Omental fat pad (tissue), 4 donors: ENCODE measurements at places on chromosomes 7 and 10.

GRCh38 chr7:72924386-72924732 is 536 bp upstream of the POM121 start:
- DNase-seq: no peak

DNA sequence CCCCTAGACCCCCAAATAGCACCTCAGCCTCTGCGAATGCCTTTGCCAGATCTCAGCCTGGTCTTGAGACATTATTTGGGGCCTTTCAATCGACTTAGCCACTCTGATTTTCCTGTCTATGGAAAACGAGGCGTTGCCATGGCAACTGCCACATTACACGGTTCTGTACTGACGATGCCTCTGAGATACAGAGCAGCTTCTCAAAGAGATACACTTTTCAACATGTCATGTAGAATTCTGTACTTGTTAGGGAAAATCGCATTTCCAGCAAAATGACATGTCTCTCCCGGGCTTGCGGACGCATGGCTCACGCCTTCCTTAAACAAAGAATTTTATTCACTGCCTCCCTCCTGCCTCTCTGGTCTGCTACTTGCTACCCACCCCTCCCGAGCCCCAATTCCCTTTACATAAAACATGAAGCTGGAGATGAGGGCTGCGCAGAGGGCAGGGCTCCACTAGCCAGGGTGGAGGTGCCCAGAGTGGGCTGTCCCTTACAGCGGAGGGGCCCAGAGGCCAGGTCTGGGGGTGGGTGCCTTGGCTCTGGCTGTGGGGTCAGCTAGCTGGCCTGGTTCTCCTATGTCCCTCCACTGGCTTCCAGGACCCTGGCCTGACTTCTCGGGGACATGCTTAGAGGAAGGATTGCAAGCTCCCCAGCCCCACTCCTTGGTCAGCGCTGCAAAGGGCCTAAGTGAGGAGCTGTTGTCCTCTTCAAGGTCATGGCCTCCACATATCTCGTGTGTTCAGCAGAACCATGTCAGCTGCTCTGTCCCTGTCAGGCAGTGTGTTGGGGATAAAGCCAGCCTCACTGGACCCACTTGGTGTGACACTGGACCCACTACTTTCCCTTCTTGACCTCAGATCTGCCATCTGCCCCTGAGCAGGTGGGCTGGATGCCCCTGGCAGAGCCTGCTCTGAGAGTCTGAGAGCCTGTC is 342.5 kb downstream of the RPS24 start:
- DNase-seq: no peak

DNA sequence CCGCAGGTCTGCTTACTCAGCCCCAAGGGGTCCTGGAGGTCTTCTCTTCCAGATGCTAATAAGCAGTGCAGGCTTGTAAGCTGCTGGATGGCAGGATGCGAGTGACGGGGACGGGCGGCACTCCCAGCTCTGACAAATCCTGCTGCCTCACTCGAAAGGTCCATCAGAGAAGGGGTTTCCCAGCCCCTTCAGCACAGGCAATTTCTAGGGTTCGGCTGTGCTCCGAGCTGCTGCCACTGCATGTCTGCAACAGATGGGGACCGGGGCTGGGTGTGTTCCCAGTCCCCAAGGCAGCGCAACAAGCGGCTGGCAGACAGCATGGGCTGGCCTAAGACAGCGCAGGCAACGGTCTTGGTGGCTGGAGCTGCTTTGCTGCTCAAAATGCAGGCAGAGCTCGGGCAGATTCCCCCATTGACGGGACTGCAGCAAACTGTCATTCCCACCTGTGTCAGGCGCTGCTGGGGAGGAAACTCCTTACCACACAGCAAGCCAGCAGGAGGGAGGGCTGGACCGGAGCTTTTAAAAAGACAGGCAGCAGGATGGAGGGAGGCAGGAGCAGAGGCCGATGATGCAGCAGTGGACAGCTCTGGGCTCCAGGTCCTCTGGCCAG is 62.4 kb downstream of the PRKAG2 start:
- no peak for DNase-seq

DNA sequence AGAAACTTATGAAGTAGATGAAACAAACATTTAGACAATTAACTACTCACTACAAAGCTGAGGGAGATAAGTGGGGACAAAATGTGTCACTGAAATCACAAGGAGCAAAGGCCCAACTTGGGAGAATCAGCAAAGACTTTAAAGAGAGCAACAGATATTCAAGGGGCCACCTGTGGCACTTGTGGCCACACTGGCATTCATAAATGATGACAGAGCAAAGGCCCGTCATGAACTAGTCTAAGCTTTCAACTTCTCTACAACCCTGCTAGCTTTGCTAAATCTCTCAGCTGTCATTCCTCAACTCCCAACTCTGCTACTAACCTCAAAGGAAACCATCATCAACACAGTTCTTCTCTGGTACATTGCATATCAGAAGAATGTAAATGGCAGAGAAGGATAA is 178.4 kb downstream of the CPEB3 start:
- no peak for DNase-seq

DNA sequence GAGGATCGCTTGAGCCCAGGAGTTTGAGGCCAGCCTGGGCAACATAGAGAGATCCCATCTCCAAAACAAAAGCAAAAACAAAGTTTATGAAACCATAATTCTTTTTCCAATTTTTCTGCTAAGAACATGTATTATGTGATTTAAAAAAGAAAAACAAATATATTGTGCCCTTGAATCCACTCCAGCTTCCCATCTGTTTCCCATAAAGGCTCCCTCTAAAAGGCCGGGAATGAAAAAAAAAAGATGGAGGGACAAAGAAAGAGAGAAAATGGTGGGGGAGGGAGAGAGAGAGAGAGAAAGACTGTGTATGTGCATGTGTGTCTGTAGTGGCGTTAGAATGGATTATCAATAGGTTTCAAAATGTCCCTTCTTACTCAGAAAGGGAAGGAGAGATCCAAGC is 20.5 kb upstream of the GSDME start:
- no peak for DNase-seq
